Stimulated activated CD4-positive, alpha-beta T cell treated with anti-CD3 and anti-CD28 coated beads, Interleukin-1b, Interleukin-23, amount 100 ng/mL, for 1 hour (primary cell): ENCODE measurements at places on chromosomes 11 and 22.

DNA sequence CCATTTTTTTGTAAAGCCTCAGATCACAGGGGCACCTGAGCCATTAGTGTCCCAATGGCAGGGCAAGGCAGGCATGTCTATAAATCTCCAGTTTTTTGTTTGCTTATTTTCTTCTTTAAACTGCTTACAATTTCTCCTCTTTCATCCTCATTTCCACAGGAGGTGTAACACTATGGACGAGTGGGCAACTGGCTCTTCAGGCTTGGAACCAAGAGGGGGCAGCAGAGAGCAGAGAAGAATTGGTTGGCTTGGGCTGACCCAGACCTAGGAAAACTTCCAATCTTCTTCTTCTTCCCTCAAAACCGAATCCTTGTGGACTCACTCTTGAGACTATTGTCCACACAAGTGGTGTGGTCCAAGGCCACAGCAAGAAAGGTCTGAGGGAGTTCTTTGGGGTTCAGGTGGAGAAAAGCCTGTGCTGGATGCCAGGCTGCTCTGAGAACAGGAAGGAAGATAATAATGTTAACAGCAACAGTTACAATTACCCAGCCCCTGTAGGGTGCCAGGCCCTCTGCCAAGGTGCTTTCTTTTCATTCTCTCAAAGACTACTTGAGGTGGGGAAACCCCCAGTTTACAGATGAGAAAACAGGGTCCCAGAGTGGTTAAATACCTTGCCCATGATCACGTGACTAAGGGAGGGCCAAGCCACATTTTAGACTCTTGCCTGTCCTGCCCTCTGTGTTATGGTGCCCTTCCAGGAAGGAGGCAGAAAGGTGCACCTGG lies 70.7 kb upstream of the E2F8 start:
- peak; percentile 7 for DNase-seq

DNA sequence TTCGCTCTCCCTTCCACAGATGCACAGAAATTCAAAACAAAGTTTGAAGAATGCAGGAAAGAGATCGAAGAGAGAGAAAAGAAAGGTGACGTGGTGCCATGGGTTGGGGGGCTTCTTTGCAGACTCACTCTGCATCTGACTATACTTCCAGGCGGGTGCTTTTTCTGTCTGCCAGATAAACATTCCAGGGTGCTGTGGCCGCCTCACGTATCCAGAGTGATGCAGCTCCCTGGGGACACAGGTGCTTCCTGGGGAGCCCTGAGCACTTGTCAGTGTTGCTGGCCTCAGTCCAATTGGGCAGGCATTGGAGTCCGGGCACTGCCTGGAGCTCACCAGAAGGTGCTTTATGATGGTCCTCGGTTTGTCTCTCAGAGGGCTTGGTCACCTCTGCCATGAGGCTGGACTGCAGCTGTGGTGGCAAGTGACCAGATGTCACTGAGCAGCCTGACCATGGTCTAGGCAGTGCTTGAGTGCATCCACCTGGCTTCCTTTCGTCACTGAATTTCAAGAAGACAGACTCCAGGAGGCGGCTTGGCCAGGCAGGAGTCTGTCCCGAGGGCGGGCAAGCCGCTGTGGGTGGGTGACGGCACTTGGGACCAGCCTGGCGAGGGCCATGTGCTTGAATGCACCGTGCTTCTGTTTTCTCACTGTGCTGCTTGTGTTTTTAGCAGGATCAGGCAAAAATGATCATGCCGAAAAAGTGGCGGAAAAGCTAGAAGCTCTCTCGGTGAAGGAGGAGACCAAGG lies 5.1 kb upstream of the ZDHHC8 start:
- DNase-seq: no peak

DNA sequence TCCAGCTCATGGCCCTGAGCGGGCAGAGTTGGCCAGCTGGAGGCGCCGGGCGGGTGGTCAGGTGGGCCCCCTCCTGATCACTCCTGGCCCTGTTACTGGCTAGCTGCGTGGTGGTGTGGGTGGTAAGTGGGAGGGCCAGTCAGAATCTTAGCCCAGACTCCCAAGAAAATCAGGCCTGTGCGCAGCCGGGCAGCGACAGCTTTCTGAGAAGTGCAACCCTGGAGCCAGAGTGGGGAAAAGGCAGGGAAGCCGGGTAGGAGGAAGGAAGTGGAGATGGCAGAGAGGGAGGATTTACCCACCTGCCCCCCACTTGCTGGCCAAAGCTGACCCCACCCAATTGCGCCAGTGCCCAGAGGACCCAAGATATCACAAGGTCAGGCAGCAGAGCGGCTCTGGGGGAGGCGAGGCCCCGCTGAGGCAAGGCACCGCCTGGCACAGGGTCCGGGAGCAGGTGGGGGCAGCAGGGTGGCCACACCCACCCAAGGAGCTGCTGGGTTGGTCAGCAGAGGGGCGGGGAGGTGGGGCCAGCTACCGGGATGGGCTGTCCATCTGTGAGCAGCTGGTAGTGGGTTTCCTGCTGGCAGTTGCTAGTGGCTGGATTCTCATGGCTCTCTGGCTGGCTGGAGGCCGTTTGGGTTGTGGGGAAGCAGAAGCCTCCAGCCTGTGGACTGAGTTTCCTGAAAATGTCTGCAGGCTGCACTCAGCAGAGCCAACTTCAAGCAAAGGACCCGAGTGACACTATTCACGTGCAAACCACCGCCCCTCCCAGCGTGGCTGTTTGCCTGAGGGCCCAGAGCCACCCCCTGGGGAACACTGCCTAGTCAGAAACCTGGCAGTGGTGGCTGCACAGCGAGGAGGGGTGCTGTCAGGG lies 196.4 kb downstream of the IGLL1 start:
- no peak for DNase-seq

DNA sequence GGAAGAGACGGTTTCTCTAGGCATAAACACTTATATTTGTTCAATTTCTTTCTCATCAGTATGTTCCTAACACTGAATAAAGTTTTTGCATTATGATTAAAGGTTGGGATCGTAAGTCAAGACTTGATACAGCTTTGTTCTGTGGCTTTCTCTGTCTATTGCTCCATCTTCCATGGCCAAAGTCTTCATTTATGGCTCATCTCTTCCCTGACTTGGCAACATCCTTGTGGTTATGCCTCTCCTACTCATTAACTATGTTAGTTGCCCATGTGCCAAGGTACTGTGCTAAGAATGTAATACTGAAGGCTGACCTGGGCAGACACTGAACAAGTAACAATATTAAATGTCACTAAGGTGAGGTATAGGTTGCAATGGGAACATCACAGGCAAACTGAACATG lies 1.6 kb upstream of the ACCSL start:
- DNase-seq: no peak

GRCh38 chr11:32092581-32093170 lies 1.8 kb downstream of the RCN1 start:
- DNase-seq: no peak

GRCh38 chr11:17786824-17787525 lies 52.4 kb downstream of the KCNC1 start:
- DNase-seq: no peak

DNA sequence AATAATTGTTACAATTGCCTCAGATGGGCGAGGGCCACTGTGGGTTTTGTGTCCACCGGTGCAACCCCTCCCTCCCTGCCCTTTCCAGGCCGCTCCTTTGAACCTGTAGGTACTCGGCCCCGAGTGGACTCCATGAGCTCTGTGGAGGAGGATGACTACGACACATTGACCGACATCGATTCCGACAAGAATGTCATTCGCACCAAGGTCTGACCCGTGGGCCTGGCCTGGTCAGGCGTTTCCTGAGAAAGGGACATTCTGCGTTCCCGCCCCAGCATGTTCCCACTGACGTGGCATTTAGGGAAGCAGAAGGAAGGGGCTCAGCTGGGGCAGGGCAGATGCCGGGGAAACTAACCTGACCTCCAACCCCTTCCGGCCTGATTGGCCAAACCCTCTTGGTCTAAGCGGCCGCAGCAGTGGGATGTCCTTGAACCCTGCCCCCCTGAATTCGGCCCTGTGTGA lies 10.1 kb downstream of the SIDT2 start:
- no peak for DNase-seq

- DNase-seq: no peak
Measured at GRCh38 chr11:9821008-9821752, 157.3 kb downstream of the SWAP70 start.

- no peak for DNase-seq
Measured at GRCh38 chr22:48890693-48891554, 936.7 kb downstream of the BRD1 start.

DNA sequence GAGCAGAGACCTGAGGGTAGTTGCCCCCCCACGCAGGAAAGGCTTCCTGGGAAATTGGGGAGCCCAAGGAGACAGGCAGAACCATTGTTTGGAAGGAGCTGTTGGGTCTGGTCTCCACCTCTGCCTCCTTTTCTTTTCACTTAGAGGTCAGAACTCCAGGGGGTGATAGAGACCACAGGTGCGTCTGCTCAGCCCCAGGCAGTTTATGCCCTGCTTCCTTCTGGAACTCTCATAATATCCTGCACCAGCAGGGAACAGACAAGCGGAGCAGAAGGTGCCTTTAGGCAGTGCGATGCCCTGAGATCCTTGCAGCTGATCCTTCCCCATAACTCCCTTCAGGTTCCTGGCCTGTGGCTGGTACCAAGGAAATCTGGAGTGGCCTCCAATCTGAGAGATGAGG lies 120.2 kb downstream of the NECTIN1 start:
- DNase-seq: no peak

DNA sequence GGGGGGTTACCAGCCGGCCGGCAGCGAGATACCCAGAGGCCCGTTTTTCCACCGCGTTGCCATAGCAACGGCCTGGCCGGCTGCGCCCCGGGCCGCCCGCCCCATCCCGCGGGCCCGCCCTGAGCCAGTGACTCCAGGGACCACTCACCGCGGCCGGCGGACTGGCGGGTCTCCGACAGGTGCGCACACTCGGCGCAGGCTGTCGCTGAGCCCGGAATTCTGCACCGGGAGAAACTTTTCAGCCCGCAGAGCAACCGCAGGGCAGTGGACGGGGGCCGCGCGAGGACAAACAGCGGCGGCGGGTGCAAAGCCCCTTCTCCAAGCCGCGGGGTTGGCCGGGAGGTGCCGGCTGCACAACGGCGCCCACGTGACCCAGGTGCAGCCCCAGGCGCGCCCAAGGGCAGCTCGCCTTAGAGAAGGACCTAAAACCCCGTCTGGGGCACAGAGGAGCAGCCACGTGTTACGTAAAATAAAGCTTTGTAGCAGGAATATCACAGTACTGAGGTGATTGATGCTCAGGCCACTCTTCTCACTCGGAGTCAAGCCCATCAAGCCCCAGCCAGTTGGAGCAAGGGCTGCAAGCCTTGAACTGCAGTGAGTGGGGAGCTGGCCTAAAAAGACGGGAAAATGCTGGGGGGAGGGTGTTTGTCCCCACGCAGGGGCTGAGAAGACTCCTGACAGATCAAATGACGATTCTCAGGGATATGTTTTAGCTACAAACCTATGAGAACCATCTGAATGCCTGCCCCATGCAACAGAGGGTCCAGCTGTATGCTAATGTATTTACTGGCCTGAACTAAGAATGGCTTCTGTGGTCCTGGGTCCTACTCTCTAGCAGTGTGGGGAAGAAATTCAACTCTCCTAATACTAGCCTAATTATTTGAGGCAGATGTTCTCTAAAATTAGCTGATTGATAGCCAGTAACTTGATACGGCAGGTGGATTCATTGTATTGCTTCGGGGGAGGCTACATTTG lies at the start of gene STK33:
Gene STK33, minus strand, starts transcription at position 294 of the 975 bp plus-strand sequence. CDS start 119,323 bp downstream, outside the sequence.
- no peak for DNase-seq

- no peak for DNase-seq
Measured at GRCh38 chr11:124982043-124982442, 28.0 kb downstream of the CCDC15 start.

- no peak for DNase-seq
Measured at GRCh38 chr11:103528046-103528445, 418.8 kb downstream of the DYNC2H1 start.

GRCh38 chr11:64885367-64886286 lies 7.2 kb upstream of the EHD1 start:
- DNase-seq: no peak

DNA sequence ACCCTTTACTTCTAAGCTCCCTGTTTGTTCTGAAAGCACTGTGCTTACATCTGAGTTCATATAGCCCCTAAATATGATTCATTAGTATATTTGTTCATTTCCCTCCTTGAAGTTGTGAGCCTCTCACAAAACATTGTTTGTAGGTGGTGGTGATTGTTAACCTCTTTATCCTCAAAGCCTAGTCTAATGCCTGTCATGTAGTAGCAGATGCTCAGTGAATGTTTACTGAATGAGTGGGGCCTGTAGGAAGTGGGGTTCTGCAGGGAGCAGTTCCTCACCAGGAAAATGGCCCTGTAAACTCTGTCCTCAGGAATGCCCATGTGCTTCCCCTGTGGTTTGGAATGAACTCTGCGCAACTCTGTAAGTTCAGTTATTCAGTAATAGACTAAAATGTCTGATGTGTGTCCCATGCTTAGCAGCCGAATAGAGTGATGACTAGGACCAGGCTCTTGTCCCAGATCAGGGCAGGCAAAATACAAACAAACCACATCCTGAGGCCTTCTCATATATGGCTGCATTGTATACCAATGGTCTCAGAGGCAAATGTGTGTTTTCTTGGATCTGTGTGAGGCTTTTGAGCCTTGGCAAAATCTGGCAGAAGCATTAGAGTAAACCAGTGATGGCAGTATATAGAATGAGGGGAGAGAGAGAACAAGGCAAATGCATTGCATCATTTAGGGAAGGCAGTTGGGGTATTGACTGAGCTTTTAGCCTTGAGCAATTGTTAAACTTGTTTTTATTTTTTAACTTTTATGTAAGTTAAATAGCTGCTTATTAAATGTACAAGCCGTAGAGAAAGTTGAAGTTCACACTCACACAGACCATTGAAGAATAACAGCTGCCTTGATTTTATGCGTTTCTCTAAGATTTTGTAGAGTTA lies 91.4 kb upstream of the BIRC3 start:
- no peak for DNase-seq

- no peak for DNase-seq
Measured at GRCh38 chr22:37525746-37526350, 6.6 kb upstream of the CARD10 start.

- DNase-seq: no peak
Measured at GRCh38 chr22:20061481-20061861, 18.6 kb upstream of the DGCR8 start.

- no peak for DNase-seq
Measured at GRCh38 chr11:126403658-126404057, 48.2 kb downstream of the ST3GAL4 start.

- DNase-seq: no peak
Measured at GRCh38 chr11:7775689-7776088, 21.1 kb downstream of the OR5P2 start.

DNA sequence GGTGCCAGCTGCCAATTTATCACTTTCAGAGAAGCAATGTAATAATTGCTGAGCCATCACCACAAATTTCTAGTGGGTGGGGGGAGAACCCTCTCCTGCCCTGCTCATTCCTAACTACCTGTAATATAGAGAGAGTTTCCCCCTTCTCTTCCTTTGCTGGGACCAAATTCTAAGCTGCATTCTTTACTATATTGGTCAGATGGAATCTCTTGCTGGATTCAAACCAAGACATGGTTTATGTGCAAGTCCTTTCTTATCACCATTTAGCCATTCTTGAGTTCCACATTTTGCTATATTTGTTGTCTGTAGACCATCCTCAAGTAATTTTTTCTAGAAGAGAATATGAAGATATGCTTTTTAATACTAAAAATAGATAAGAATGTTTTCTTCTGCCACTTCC lies 452.1 kb downstream of the MN1 start:
- no peak for DNase-seq
